ENCODE measurements at places on chromosomes 11 and 22.

DNA sequence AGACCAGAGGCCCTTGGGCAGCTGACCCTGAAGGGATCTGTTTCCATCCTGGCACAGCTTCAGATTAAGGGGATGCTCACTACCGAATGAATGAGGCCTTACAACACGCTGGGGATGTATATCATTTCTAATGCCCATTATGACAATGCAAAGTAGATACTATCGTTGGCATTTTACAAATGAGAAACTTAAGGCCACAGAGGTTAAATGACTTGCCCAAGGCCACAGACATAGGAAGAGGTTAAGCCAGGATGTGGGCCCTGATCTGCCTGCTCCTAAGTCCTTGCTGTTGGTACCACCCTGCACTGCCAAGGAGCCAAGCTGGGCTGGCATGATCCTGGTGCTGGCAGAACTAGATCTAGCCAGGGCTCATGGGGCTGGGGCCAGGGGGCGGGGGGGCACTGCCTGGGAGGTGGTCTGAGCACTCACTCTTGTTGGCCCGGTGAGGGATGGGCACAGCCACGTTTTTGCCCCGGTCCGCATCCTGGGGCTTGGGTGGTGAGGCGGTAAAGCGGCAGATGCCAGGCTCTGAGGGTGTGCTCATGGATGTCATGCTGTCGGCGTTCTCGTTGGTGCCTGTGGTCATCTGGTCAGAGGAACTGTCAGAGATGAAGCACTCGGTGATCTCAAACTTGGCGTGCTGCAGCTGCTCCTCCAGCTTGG, 102.8 kb downstream of the CEP164 start:
- DNase-seq = no peak

DNA sequence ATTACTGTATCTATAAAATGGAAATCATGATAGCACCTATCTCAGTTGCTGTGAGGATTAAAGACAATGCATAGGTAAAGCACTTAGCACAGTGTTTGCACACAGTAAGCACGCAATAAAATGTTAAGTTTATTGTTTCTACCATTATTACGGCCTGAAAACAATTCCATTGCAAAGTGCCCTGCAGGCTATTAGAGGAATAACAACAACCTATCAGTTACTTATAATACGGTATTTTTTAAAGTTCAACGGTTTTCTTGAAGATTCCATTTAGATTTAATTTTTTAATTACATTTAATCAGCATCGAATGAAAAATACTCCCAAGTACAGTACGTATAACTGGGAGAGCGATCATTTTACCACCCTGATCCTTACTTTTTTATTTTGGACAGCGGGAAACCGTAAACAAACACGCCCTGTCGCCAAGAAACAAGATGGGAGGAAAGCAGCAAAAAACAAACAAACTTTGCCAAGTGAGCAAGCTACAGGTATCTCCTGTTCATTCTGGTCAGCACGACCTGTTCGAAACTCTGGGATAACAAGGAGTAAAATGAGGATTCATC, 893 bp downstream of the SLC36A4 start:
- DNase-seq = no peak

DNA sequence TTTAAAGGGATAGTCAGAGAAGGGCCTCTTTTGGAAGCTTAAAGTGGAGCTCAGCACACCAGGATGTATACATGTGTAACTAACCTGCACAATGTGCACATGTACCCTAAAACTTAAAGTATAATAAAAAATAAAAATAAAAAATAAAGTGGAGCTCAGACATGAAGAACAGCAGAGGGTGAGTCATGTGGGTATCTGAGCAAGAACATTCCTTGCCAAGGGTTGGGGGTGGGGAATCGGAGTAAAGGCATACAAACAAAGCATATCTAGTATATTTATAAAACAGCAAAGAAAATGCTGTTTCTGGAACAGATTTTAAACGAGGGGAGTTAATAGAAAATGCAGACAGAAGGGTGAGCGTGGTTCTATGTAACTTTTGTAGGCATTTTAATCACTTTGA, 562.6 kb upstream of the ANO3 start:
- no peak for DNase-seq

GRCh38 chr11:107468596-107468995, 11.0 kb upstream of the CWF19L2 start:
- no peak for DNase-seq

- no peak for DNase-seq
Measured at GRCh38 chr11:34773211-34773610, 143.0 kb downstream of the APIP start.

DNA sequence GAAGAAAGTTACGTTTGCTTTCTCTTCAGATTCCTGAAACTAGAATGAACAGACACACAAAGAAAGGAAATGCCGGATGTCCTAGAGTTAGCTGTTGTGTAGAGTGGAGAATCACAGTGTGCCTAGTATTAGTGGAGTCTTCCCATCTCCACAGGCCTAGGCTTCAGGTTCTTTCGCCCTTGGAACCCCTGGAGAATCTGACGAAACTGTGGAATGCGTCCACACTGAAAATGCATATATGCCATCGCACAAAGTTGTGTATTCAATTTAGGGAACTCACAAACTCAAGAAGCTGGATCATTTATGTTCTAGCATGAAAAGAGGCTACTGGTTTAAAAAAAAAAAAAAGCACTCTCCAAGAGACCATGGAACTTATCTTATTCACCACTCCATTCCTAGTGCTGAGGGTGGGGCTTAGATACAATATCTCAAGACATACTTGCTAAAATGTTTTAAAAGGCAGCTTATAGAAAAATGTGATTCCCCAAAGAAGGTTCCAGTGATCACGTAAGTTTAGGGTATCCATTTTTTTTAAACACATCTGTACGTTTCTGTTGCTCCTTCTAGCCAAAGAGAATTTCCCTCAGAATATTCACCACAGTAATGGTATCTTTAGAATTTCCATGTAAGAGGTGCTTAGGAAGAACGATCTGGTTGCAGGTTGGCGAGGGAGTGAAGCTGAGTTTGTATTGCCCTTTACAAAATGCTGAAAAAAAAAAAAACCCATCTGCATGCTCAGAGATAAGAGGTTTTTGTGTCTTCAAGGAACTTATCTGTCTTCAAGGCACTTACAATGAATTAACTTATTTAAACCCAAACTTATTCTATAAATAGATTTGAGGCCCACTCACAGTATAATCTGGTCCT, 20.0 kb downstream of the MAML2 start:
- DNase-seq = no peak

- no peak for DNase-seq
Measured at GRCh38 chr11:79076526-79077115, 364.2 kb downstream of the TENM4 start.

- peak; percentile 69 for DNase-seq
Measured at GRCh38 chr22:20750461-20751184, 23.3 kb upstream of the SERPIND1 start.

- peak; percentile 51 for DNase-seq
Measured at GRCh38 chr11:68550485-68550817, 89.9 kb downstream of the PPP6R3 start.

DNA sequence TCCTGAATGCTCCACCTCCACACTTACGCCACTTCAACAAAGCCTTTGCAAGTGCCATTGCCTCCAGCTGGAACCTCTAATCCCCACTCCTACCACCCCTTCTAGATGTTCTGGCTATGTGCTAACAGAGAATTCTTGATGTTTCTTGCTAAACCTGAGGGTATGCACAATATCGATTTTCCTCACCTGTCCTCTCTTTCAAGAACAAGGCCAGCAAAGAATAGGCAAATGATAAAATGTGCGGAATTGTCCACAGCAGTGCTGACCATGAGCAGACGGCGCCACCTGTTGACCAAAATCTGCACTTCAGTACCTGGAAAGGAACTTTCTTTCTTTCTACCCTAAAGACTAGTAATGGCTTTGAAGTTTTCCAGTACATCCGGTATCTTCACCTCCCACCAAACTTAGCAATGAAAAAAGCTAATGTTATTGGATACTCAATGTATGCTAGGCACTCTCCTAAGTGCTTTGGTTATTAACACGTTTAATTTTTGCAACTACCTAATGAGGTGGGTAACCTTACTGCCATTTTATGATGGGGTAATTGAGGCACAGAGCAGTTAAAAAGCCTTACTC, 3.4 kb downstream of the TIMM10 start:
- peak; percentile 73 for DNase-seq

GRCh38 chr11:118618115-118618990, 10.9 kb downstream of the PHLDB1 start:
- peak; percentile 75 for DNase-seq

DNA sequence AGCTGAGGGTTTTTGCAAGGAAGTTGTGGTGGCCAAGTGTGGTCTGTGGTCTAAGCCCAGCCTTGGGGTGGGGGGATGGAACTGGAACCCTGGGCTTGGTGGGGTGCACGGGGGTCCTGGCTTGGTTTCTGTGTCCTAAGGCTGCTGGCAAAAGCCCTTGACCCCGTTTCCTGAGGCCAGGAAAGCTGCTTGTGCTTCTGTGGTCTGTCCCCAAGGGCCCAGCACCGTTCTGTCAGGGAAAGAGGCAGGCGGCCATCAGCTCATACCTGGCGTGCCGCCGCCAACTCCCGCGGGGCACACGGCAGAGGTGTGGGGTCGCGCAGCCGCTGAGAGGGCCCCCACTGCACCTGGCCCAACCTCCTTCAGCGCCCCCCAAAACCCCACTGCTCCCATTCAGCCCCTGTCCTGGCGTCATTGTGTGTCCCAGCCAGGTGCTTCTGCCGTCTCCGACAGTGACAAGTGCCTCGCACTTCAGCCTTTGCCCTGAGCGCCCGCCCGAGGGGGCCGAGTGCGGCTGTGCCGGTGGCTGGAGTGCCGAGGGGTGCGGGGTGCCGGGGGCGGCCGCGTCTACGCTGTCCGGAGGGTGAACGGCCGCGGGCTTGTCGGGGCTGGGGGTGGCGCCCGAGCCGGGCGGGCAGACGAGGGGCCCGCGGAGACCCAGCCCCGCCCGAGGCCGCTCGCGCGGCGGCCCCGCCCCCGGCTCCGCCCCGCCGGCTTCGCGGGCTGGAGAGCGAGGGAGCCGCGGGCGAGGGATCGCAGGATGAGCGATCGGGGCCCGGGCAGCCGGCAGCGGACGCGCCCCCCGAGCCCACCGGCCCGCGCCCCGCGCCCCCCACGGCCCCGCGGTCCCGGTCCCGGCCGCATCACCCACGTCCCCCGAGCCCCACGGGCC, at the start of gene CNIH2:
TSS of gene CNIH2 (plus strand) at position 705 of the 892 bp plus-strand sequence. CDS start 282 bp downstream, outside the sequence.
- peak; percentile 59 for DNase-seq

DNA sequence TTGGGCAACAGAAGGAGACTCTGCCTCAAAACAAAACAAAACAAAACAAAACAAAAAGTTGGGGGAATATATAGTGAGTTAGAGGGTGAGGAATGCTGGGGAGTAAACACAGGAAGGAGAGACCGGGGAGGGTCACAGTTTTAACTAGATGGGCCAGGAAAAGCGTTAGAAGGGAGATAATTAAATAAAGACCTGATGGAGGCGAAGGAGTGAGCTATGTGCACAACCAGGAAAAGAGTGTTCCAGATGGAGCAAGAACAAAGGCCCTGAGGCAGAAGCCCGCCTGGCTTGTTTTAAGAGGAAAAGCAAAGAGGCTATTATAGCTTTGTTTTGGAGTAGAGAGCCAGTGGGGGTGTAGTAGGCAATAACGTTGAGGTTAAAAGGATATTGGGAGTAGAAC, 4.8 kb upstream of the PLA2G6 start:
- DNase-seq = no peak

- no peak for DNase-seq
Measured at GRCh38 chr11:24389575-24389974, 107.3 kb upstream of the LUZP2 start.

DNA sequence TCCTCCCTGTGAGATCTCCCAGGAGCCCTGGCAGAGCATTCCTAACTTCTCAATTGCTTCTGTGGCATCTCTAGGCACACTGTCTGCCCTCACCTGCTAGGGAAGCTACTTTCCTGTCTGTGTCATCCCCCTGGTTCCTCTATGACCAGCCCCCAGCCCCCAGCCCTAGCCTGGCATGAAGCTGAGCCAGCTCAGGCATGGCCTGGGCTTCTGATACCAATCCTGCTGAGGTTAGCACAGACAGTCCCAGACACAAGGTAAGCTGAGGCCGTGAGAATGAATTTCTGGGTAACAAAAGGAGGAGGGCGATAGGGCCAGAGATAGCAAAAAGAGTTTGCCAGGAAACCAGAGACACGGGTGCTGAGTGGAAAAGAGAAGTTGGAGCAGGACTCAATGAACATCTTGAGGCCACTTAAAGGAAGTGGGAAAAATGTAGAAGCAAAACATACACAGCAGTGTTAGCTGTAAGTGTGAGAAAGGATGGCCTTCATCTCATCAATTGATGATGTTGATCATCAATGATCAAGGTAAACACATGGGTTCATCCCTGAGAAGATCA, 87.6 kb upstream of the PICALM start:
- DNase-seq = no peak

DNA sequence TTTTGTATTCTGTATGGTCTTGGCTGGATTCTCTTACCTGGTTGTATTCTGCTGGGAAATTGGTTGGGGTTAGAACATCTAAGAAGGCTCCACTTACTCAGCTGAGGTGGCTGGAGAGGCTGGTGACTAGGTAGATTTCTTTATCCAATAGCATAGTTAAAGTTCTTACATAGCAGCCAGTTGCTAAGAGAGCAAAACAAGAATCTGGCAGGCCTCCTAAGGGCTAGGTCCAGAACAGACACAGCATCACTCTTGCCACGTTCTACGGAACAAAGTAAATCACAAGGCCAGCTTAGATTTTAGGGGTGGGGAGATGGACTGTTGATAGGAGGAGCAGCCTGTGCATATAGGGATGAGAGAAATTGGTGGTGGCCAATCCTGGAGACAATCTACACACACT, 141.3 kb upstream of the CCDC90B start:
- DNase-seq = peak; percentile 57

DNA sequence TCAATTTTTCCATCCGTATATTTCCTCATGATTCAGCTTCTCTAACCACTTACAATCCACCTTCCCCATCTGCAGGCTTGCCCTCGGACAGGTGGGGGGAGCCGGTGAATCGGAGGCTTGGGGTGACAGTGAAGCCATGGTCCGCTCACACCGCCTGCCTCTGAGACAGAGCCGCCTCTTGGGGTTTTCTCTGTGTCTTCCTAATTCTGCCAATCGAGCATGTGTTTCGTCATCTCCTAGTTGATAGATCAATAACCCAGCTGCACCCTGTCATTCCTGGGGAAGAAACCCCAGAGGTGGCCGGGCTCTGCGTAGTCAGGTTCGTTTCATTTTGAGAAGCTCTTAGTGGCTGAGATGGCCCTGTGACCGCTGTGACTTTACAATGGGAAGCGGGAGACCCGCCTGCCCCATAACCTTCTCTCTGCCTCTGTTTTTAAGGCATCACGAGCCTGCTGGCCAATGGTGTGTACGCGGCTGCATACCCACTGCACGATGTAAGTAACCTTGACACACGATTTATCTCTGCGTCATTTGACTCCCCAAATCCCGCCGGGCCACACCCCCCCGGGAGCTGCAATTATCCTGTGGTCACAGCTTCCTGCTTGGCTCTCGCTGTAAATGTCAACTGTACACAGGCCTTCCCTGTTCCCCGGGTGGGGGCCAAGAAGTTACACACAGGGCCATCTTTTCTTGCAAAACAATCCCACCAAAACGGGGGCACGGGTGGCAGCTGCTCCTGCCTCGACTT, 33.3 kb downstream of the ANO1 start:
- DNase-seq = peak; percentile 84

Data from femur (tissue), 1 donor.